CD4-positive, alpha-beta memory T cell (primary cell): ENCODE measurements at places on chromosomes 4 and X.
A peak's percentile ranks its signal among the peaks of the same experiment; 100 is the strongest.

DNA sequence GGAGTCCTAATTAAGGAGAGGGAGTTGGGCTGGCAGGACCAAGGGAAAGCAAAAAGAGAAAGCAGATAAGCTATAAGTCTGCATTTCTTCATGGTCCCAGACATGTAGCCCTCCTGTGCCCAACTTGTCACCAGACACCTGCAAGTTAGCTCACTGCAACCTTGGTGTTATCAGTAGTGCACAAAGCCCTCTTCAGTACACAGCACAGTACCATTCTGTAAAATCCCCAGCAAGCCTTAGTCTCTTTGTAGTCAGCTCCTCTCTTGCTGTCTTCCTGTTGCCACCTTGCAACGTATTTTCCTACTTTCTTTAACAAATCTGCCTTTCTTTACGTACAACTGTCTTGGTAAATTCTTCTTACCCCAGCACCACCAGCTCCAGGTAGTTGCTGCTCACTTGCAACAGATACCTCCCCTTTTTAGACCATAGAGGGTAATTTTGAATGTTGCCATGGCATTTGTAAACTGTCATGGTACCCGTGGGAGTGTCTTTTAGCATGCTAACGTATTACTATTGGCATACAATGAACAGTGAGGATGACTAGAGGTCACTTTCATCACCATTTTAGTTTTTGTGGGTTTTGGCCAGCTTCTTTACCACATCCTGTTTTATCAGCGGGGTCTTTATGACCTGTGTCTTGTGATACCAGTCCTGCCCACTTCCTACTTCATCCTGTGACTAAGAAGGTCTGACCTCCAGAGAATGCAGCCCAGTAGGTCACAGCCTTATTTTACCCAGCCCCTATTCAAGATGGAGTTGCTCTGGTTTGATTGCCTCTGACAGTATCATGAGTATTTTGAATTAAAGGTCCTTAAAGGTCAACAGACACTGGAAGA is 28.3 kb upstream of the AP1S2 start:
- DNase-seq = no peak

GRCh38 chr4:130124066-130124465 is 1028.1 kb downstream of the C4orf33 start:
- no peak for DNase-seq

GRCh38 chrX:14598330-14598729 is 69.0 kb downstream of the GLRA2 start:
- no peak for DNase-seq

DNA sequence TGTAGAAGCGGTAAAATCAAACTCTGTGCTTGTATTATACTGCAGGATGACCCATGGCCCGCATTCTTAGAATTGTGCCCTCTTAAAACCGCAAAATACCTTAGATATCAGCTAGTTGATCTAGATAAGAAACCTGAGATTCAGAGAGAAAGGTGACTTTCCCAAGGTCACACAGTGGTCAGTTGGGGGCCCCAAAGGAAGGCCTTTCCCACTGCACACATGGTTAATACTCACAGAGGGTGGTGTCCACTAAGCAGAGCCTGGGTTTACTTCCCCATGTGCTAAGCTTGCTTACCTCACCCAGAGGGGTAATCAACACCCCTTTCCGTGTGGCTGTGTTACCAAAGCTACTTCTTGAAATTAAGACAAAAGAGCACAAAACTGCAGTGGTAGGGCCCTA is 66.3 kb downstream of the RBM47 start:
- DNase-seq = no peak

DNA sequence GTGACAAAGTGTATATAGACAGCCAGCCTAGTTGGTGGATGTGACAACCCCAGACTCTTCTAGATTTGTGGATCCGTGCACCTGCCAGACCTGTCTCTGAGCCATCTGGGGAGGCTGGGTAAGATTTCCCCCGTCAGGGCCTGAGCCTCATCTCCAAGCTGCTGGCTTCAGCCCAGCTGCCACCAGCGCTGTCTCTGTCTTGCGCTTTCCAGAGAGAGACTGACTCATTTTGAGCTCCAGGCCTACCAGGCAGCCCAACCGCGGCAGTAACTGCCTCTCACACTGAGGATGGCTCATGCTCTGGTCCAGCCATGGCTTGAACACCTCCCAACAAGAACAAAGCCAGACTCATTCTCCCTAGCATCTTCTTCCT is 26.4 kb downstream of the NOP14 start:
- DNase-seq = no peak

- DNase-seq = no peak
These were observed 2144.6 kb upstream of the TENM3 start for GRCh38 chr4:180098586-180098985.

DNA sequence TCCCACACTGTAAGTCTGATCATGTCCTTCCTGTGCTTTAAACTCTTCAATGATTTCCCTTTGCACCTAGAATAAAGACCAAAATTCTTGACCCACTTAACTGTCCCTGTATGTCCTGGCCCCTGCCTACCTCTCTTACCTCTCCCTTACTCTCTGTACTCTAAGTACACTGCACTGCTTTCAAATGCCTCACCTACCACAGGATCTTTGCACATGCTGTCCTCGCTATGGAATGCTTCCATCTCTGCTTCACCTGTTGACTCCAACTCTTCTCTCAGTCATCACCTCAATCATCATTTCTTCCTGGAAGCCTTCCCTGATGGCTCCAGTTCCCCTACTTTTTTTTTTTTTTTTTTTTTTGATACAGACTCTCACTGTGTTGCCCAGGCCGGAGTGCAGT is 29.0 kb upstream of the SEPTIN6 start:
- no peak for DNase-seq

DNA sequence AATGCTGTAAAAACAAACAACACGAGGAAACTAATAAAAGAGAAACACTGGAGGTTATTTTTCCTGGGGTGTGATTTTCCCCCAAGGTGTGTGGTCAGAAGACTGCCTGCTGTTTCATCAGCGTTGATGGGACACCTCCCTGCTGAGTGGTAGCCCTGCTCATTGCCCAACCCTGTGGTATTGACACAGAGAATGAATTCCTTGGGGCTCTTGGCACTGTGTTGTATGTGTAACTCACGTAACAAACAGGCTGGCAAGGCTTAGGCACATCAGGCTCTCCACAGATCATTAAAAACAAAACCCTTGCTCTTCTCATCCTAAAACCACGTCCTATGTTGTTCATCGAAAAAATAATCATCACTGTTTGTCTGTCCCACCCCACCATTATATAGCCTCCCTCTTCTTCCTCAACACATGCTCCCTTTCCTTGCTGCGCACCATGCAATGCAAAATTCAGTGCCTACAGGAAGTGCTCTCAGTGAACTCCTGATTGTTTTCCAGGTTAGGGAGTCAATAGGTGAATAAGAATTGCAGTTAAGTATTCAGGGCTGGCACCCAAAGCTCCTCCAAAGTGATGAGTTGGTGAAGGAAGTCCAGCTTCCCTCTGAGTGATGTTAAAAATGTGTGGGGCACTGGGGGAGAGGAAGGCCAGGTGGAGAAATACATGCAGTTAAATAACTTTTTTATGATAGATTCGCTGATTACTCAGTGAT is 11.4 kb upstream of the PUDP start:
- DNase-seq = no peak

GRCh38 chr4:68183417-68183816 is 53.7 kb upstream of the TMPRSS11F start:
- DNase-seq = no peak

DNA sequence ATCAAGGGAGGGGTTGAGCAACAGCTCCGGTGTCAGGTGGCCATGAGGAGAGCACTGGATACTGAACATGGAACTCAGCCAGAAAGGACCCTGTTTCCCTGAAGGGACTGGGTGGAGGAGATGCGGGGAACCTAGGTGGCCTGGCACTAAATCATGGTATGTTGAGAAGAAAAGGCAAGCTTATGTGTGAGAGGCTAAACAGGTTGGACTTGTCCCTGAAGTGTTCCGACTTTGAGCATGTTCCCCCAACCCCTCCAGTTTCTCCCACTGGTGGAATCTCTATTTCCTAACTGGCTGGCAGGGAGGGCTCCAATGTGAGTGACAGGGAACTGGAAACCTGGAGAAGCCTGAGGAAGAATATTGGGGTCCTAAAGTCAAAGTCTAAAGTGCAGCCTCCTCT is 69.5 kb downstream of the PLAC1 start:
- no peak for DNase-seq

DNA sequence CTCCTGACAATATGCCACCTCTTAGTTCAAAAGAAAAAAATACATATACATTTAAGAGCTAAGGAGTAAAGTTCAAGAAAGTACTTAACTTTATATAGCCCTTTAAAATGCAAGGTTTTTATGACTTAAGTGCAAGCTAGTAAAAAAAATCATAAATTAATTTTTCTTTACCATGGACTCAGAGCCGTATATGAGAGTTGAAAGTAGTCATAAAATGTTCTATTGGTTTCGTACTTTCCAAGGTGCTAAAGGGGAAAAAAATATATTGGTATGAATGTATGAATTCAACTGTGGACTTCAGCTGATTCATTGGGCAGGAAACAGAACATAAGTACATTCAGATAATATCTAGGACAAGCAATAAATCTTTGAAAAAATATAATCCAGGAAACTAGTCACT is 869.8 kb upstream of the AGA start:
- no peak for DNase-seq

DNA sequence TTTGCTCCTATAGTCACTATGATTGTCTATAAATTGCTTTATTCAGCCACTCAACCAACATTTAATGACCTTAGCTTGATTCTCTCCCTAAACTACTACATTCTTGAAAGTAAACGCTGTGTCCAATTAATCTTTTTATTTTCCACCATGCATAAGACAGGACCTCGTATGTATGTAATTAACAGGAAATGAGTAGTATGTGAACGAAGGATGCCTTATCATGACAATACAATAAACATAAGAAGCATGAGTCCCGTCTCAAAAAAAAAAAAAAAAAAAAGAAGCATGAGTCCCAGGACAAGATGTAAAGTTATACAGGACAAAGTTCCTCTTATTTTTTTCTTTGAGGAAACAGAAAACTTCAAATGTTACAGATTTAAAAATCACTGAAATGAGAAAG is 92.5 kb downstream of the PPP3CA start:
- no peak for DNase-seq

GRCh38 chrX:153474718-153475117 is 4.3 kb upstream of the HAUS7 start:
- DNase-seq = peak; percentile 41

GRCh38 chr4:101992446-101992845 is 201.9 kb downstream of the BANK1 start:
- DNase-seq = no peak

- no peak for DNase-seq
These were observed 26.2 kb upstream of the SCRG1 start for GRCh38 chr4:173424899-173425805.

GRCh38 chr4:32624943-32625603 is 1904.9 kb downstream of the PCDH7 start:
- no peak for DNase-seq

- DNase-seq = no peak
These were observed 52.7 kb downstream of the PSAPL1 start for GRCh38 chr4:7381890-7382633.

DNA sequence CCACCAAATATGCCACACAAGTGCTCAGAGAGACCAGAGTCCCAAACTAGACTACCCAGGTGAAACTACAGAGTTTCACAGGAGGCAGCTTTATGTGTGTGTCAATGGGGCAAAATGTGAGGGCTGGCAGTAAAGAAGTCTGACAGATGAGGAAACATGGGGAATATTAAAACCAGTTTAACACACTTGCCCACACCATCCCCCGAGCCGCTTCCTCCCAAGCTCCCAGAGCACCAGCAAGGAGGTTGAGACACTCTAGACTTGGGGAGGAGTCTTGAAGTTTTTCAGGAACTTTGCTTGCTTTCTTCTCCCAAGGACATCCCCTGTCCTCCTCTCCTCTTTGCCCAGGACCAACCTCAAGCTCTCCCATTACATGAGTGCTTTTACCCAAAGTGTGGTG is 94.7 kb upstream of the SPRY1 start:
- no peak for DNase-seq

DNA sequence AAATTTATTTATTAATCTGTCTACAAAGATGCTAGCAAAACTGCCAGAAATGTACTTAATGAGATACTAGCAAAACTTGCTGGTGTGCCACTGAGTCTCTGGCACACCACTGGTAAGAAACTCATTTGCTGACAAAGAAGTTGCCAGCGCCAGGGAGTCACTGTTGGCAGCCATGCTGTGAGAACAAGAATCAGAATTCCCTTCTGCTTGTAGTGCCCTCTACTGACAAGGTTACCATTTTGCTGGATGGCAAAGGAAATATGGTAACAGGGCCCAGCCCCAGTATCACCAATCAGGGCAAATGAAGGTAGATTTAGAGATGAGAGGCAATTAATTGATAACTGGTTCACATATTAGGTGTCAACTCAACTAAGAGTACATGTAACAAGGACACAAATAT is 750.1 kb upstream of the ADGRL3 start:
- no peak for DNase-seq

DNA sequence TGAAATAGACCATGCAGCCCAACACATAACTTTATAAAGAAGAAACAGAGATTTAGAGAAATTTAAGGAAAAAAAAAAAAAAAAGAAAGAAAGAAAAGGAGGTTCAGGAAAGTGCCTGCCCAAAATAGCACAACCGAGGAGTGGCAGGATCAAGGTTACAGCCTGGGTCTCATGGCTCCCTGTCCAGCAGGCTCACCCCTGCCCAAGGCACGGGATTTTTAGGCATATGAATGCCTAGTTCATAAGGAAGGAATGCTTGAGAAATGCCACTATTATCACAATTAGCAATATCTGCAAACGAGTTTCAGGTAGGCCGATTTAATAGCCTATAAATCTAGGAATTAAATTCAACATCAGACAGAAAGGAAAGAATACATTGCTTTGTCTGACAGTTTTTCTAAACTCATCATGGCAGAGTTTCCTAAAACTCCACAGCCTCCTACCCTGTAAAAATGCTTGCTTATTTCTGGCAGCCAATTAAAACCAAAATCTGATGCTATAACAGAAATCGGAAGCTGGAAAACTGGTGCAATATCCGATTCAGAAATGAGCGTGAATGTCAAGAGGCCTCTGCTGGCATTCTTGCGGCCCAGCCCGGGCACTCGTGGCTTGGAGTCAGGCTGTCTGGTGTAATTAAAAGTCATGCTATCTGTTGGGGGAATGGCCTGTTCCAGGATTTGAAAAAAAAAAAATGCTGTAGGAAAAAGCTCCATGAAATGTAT is 63.5 kb downstream of the GEMIN8 start:
- no peak for DNase-seq

GRCh38 chrX:85685843-85686242 is 306.4 kb upstream of the POF1B start:
- DNase-seq = no peak

DNA sequence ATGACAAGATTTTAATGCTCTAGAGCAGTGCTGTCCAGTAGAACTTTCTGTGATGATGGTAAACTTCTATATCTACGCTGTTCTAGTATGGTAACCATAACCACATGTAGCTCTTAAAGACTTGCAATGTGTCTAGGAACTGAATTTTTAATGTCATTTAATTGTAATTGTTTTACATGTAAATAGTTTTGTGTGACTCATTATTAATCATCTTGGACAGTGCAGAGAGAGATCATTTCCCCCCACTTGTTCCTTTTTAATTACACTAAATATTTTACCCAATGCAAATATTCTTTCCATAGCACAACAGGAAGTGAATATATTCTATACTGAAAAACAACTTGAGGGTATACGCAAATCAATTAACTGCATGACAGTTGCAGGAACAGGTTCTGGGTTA is 5.8 kb downstream of the ATG4A start:
- no peak for DNase-seq
